Retinal pigment epithelial cell (primary cell): ENCODE measurements at places on chromosomes 2 and 18.

GRCh38 chr2:148719941-148720436 lies 75.4 kb downstream of the EPC2 start:
- DNase-seq: no peak

DNA sequence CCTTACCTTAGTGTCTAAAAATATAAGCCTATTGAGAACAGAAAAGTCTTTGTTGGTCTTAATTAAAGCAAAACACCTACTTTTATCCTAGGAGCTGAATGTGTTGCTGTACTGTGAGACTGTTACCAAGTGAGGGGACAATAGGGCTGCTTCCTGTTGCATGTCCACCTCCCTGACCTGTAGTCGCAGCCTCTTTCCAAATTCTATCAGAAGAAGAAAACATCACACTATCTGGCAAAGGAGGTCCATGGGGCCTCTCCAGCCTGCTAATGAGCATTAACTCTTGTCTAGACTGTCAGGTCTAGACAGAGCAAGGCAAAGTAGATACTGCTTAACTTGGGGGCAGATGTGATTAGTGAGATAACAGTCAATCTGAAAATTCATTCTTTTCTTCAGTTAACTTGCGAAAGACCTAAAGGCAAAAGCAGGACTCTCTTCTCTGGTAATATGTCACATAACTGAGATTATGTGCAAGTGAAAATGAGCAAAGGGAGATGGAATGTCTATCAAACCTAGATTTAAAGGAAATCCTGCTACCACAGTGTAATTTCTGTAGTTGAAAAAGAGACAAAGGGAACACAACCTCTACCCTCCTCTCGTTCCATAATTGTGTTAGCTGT lies 66.9 kb downstream of the CDH20 start:
- DNase-seq: no peak

DNA sequence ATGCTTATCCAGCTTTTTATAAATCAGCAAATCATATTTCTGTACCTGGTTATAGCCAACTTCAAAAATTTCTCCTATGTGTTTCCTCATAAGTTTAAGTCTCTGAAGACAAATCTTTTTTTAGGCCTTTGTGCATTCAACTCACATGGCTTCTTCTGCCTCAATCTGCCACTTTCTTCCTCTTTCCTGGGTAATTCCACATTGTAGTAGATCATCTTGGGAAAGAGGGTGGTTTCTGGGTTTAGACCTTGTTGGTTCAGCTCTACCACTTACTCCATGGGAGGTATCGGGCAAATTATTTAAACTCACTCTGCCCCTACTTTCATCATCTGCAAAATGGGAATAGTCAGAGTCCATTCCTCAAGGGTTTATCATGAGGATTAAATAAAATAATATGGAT lies 707.0 kb upstream of the ZEB2 start:
- DNase-seq: no peak

DNA sequence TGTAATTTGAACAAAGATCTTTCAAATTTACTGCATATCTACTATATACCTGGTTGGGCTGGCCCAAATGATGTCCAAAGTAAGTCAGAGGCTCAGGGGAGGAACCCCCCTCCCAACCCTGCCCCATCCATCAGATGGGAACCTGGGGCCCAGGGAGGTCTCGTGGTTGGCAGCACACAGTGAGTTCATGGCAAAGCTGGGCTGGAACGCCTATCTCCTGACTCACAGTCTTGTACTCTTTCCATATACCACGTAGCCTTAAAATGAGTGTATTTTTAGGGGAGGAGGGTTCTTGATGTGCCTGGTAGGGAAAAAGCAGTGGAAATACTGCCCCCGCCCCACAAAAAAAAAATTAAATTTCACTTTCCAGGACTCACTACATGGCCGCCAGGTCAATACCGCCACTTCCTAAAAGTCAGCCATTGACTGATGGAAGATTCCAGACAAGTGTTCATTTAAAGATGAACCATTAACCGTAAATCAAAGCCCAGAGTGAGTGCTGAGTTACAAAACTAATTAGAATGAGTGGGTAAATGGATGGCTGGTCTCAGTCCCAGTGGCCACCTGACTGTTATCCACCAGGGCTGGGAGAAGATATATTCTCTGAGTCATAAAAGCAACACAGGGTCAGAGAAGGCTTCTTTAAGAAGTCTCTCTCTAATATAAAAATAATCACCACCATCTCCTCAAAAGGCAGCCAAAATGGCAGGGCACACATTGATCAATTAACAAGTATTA lies 80.5 kb downstream of the ZBTB7C start:
- no peak for DNase-seq

- no peak for DNase-seq
These were observed 29.0 kb downstream of the PTPN4 start for GRCh38 chr2:119788752-119789151.

DNA sequence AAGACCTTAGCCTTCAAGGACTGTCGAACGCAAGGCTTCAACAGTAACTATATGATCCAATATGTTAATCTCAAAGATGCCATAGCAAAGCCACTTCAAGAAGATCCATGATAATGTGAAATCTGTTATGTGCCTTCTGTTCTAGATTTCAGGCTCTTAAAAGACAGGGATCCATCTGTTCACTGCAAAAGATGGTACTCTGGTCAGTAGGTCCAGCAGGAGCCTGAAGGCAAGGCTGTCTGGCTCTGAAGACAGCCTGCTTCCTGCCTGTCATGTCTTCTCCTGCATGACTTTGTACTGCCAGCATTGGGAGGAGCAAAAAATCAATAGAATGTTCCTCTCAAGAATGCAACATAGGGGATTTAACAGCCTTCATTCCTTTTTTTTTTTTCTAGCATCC lies 270.8 kb upstream of the PARD3B start:
- DNase-seq: no peak

- no peak for DNase-seq
These were observed 52.7 kb downstream of the CCDC68 start for GRCh38 chr18:54906331-54907185.

DNA sequence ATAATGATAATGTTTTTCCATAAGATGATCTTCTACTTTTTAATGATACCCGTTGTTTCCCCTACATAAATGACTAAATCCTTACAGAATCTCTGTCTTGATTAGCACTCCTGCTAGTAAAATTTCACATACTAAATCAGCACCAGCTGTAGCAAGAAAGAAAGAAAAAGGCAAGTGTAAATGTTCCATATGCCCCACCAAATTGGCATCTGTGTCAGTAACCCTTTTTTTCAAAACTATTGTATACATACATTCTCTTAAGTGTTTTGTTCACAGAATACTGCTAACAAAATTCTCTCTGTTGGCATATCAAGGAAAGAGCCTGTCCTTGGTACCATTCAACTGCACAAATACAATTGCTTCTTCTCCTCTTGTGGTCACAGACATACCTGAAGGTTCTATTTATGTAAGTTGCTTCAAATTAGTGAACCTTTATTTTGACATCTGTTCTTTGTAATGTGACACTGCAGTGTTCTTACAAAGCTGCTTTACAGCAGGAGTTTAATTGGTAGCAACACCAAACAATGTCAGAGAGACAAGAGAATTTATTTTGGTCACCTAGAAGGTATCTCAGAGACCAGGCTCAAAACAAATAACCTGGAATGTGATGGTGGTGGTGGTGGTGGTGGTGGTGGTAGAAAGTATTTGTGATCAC lies 641.9 kb downstream of the ZEB2 start:
- DNase-seq: no peak

DNA sequence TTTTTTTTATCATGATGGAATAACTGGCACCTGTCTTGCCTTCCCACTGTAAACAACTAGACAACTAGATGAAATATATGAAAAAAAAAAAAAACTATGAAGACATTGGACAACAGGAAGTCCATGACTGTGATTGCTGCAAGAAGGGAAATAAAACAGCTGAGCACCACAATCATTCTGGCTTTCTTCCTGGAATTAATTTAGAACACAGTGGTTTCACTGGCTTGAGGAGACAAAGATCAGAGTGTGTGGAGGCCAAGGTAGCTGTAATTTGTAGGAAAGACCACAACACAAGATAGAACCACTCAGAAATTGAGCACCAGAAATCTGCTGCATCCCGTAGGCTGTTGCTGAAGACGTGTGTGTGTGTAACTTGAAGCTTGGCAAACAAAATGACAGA lies 121.1 kb upstream of the PID1 start:
- DNase-seq: no peak

DNA sequence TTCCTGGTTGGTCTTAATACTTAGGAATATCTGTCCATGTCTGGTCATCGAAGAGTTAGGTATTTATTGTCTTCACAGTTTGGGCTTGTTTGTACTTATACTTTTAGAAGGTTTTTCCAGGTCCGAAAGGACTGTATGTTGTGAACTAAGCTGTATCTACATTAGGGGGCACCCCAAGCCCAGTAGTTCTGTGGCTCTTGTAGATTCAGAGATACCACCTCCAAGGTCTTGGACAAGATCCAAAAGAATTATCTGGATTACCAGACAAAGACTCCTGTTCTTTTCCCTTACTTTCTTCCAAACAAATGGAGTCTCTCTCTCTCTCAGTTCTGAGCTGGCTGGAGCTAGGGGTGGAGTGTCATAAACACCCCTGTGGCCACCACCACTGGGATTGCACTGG lies 328.7 kb downstream of the ZNF804A start:
- DNase-seq: no peak

GRCh38 chr2:11807156-11808015 lies 61.0 kb downstream of the LPIN1 start:
- DNase-seq: no peak

DNA sequence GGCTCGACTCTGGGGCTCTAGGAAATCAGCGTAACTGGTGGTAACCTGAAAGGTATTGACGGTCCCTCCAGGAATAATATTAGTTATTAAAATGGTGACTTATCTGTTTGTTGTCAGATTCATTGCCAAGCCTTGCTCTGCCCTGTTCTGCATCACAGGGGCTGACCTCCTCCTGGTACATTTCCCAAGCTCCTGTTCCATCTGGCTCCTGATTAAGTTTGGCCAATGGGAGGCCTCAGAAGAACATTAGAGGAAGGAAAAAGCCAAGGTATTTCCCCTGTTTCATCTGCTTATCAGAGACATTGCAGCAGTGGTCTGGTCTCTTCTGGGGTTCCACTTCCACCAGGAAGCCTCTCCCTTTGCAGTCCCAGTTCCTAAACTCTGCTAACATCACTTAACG lies 527.0 kb downstream of the TNS1 start:
- no peak for DNase-seq

DNA sequence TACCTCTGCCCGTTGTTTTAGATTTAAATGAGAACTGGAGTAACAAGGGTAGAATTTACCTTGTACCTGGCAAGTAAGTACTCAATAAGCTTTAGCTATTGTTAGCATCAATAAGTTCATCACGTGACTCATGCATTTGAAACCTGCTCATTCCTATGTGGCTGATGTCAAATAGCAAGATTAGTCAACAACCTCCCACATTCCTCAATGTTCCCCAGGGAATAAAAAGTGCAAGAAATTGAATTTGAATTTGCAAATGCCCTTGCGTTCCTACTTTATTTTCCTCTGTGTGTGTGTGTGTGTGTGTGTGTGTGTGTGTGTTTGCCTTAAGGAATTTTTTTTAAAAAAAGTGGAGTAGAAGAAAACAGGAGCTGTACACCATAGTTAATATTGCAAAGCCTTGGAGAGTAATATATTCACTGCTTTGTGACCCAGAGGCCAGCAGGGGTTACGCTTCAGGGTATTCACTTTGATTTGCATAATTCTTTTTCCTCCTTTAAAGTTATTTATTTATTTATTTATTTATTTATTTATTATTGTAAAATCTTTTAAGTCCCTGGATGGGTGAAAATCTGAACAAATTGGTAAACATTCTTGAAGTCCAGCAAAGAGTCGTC lies 43.9 kb upstream of the DNAH7 start:
- DNase-seq: peak; percentile 61

- no peak for DNase-seq
These were observed 89.8 kb downstream of the TGOLN2 start for GRCh38 chr2:85237849-85238565.

DNA sequence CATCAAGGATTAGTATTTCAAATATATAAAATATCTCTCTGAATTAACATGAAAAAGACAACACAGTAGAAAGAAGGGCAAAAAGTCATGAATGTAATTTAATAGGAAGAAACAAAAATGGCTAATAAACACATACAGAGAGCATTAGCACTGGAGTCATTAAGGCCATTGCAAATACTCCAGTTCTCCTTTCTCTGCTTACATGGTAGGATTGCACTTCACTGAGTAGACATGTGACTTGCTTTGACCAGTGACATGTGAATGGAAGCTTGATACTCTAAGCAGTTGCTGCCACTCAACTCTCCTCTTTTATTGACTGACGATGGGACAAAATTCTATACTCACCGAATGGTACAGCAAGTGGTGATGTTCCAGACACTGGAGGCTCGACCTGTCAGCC lies 153.9 kb upstream of the LGALSL start:
- no peak for DNase-seq

- DNase-seq: peak; percentile 71
These were observed 30.9 kb downstream of the OSBPL6 start for GRCh38 chr2:178225006-178225805.

DNA sequence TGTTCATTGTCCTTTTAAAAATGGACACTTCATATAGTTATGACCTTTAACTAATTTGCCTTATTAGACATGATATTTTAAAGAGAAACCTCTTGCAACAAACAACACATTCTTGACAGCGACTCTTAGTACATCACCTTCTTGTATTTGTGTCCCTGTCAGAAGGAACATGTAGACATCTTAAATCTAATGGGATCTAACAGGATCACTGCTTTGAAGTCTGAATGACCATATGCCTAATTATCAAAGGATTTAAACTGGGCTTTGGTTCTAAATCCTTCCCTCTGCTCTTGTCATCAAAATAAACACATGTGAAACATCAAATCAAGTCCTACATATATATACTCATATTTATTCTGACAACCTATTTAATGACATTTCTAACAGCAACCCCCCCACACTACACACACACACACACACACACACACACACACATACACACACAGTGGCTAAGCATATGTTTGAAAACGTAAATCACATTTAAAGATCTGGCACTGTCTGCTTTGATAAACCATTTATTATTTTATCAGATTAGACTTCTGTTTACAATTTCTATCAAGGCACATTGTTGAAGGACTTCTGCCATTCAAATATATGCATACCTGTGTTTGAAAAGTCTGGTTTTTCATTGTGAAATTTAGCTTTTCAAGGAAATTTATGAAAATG lies 4.2 kb downstream of the GALNT13 start:
- DNase-seq: no peak

DNA sequence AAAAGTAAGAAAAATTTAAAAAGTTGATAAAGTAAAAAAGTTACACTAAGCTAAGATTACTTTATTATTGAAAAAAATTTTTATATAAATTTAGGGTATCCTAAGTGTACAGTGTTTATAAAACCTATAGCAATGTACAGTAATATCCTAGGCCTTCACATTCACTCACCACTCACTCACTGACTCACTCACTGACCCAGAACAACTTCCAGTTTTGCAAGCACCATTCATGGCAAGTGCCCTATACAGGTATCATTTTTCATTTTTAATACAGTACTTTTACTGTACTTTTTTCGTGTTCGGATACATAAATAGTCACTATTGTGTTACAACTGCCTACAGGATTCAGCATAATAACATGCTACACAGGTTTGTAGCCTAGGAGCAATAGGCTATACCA lies 8.9 kb upstream of the THUMPD2 start:
- no peak for DNase-seq
